ENCODE measurements at places on chromosomes 12 and 14.

- no peak for DNase-seq
Measured at GRCh38 chr12:127623362-127623761, 643.6 kb upstream of the TMEM132C start.

DNA sequence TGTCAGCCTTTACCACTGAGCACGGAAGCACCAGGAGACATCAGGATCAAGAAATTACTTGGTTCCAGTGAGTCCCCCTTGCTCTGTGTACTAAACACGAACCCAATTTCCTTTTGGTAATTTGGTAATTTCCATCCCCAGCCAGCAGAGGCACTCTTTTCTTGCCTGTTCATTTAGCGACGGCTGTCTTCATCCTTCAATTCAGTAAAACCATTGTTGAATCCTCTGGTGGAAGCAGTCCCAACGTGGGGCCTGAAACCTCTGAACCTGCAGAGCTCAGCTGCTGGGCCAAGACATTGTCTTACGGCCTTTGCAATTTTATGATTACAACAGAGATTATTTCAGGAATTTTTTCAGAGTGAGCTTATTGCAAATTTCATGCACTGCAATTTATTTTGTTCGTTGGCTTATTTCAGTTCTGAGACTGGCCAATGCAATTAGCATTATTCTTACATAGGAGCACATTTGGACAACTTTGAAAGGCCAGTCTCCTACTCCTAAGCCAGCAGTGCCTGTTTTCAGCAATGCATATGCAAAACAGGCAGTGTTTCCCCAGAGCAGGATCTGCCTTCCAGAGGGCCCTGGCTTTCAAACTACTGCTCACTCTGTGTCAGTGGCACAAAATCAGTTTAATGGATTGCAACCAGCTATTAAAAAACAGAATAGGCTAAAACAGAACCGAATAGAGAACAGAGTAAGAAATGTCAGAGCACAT is 372.9 kb upstream of the TMEM132C start:
- no peak for DNase-seq

DNA sequence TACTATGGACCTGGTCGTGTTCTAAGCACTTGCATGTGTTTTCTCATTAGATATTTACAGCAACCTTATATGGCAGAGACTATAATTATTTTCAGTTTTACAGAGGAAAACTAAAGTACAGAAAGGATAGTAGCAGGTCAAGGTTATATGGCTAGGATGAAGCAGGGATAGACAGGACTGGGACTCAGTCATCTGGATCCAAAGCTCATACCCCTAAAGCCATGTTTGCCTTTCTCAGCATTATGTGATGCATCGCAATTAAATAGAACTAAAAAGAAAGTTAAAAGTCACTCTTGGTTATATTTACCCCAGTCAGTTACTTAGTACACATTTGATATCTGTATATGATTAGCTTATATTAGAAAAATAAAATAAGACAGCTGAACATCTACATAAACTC is 13.3 kb downstream of the LIN7A start:
- no peak for DNase-seq

DNA sequence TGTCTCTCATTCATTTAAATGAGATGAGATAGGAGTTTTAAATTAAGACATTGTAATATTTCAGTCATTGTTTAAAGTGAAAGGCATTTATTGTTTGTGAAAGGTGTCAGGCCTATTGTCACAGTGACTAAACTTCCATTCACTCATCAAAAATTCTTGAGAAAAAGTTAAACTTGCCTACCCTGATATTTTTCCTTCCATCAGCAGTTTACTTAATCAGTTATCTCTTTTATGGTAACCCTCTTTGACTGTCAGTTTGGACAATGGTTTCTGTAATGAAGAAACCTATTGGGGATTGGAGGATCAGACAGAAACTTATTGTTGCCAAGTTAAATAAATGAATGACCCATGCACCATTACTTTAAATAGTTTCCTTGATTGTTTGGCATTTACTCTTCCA is 241.6 kb downstream of the NUBPL start:
- DNase-seq: no peak

DNA sequence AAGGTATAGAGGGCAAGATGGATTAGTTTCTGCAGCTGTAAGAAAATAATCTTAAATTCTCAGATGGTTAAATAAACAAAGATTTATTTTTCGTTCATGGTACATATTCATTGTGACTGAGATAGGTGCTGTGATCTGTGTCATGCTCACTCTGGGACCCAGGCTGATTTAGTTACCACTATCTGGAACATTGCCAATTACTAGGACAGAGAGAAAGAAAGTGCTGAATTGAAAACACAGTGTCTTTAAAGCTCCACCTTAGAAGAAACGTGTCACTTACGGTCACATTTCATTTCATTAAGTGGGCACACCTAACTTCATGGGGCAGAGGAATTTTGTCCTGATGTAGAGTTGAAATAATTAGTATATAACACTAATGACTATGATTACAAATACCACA is 430.0 kb downstream of the CCDC91 start:
- DNase-seq: no peak

- DNase-seq: no peak
Measured at GRCh38 chr12:178829-179109, 35.2 kb downstream of the SLC6A12 start.

DNA sequence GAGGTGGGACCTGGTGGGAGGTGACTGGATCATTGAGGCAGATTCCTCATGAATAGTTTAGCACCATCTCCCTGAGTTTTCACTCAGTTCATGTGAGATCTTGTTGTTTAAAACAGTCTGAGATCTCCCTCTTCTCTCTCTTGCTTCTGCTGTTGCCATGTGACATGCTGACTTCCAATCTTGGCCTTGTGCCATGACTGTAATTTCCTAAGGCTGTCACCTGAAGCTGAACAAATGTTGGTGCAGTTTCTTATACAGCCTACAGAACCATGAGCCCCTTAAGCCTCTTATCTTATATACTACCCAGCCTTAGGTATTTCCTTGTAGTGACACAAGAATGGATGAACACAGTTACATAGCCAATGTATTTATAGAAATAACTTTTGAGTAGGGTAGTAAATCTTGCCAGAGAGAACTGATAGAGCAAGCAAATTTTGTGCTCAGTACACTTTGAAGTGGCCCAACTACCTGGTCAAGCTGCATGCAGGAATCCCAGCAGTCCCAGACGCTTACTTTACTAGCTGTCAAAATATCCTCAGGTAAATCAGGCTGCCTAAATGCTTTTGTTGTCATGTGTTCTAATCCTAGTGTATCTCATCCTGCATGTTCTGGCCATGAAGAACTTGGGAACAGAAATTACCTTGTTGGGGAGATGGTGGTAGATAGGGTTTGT is 445.6 kb upstream of the MIS18BP1 start:
- no peak for DNase-seq

DNA sequence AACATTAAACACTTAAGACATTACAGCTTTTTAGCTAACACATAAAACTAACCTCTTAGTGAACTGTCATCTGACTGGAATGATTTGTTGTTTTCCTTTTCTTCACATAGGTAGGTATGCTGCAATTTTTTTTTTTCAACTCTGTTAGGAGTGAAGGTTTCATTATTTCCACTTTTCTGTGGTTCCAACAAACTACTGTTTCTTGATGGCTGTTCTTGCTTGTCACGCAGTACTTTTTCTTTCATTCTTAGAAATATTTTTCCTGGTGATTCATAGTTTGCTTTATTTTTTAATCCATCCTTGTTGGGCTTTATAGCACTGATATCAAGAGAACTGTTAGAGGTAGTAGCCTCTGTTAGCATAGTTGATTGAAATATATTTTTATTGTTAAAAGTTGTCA is 6.3 kb downstream of the MIS18BP1 start:
- no peak for DNase-seq

DNA sequence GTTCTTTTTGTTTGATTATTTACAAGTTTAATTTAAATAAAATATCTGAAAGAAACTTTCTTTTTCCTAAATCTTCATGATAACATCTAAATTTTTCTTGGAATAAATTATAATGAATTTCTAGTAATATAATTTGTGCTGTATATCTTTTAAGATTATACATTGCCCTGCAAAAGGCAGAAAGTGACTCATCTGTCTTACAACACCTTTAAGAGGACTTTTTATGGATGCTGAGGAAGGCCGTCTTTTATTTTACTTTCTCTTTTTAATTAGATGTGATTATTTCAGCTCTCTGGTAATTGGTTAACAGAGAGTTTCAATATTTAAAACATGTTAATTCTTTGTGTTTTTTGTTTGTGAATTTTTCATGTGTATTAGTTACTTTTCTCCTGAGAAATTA is 598.4 kb downstream of the RPL10L start:
- no peak for DNase-seq

- no peak for DNase-seq
Measured at GRCh38 chr12:79033788-79034187, 169.2 kb downstream of the SYT1 start.

DNA sequence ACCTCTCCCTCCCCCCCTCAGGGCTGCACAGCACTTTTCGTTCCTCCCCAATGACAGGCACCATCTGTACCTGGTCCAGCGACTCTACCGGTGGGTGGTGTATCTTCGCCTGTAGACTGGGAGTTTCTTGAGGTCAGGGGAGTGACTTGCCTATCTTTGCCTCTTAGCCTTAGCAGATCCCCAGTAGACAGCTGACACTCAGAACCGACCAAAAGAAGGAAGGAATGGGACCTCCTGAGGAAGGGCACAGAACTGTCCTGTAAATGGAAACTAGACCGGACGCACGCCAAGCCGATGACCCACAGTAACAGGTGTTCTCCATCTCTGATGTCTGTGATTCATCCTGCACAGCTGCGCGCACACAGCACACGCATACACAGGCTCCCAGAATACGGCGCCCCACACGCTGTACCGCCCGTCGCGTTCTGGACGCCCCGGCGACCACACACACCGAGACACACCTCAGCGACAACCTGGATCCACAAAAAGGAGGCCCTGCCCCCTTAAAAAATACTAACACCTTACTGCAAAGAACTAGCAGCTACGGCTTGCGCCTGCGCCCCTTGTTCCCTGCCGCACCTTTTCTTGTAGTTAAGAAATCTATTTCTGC is 673 bp upstream of the TTC9 start:
- no peak for DNase-seq

DNA sequence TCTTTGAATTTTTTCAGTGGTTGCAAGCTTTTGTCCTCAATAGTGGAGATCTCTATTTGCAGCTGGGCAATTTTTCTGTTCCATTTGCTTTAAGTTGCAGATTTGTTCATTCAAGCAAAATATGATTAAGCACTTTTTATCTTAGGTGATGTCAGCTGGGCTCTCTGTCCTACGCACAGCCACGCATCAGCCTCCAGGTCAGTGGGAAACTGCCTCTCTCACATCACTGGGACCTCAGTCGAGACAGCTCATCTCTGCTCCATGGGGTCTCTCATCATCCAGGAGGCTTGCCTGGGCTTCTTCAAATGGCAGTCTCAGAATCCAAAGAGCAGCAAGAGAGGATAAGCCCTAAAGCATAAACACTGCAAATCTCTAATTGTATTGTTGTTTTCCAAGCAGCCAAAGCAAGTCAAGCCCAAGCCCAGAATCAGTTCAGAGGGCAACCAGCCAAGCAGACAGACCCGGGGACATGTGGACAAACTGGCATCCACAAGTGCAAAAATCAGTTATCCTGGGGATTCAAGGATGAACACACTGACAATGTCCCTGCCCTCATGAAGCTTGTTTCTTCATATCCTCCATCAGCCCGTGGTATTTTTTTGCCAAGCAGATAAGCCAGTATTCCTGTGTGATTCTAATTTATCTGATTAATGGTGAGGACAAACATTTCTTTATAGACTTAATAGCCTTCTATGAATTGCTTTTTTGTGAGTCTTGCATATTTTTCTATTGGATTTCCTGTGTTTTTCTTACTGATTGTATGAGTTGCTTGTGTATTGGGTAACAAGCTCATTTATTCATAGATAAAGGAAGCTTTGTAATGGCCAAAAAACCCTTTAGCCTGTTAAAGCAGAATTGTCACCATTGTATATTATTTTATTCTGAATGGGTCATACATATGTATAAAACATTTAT is 262.5 kb downstream of the GXYLT1 start:
- no peak for DNase-seq

DNA sequence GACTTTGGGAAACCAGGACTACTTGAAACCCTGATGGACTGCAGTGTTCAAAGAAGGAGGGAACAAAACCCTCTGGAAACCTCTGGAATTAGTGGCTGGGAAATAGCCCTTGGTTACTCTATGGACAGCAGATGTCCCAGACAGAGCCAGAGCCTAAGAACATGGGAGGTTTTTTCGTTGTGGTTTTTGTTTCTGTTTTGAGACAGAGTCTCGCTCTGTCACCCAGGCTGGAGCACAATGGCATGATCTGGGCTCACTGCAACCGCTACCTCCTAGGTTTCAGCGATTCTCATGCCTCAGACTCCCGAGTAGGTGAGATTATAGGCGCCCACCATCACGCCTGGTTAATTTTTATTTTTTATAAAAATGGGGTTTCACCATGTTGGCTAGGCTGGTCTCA is 1378.7 kb downstream of the AACS start:
- DNase-seq: no peak

DNA sequence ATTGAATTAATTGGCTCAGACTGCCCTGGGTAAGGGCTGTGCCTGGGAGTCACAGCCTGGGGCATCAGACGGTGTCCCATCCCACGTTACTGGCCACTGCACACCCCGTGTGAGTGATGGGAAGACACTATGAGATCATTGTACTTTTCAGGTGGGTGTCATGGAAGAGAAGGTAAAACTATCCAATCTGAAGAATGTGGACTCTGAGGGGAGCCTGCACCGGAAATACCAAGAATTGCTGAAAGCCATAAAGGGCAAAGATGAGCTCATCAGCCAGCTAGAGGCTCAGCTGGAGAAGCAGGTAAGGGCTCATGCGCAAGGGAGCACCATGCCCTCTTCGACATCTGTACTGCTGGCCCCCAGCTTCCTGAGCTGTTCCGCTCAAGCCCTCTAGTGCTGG is 24.0 kb downstream of the PLEKHH1 start:
- no peak for DNase-seq

DNA sequence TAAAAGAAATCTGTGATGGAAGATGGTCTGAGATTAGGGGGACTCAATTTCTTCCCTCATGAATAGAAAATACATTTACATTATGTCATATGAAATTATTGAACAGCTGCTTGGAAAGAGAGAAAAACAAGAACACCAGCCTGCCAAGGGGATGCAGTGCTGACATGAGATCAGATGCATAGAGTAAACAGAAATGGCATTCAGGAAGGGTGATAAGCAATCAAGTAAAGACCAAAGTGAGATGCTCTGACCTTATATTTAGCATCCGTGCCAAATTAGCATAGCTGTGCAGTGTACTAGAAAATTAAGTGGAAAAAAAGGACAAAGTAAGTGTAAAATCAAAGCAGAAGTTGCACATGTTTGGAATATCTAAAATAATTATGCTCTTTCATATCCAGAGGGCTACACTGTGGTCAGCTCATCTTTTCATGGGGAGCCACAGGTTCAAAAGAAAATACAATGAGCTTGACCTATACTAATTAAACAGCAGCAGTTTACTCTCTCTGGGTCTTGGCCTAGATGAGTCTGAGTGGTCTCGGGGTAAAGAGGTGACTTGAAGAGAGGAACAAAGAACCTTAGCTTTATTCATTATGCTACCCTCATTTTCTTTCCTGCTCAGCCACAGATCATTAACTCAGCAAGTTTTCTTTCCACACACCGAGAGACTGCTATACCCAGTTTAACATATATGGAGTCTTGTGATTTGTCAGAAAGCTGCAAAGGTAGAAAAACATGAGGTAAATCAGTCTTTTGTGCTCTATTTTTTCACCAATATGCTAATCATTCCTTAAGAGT is 359.4 kb upstream of the FOXG1 start:
- no peak for DNase-seq

Measured in stimulated activated CD8-positive, alpha-beta memory T cell treated with anti-CD3 and anti-CD28 coated beads, Interleukin-4, amount 100 ng/mL, for 1 hour (primary cell).